Osteoblast (primary cell): ENCODE measurements at places on chromosomes 4 and X. TPM values are rescaled to one million over a fixed set of nuclear protein-coding genes. Genes with fewer than 3 reads are reported as not detected.

SLC25A14 gene
- total RNA-seq: 10.9 and 13.3 TPM in 2 replicates

- H3K27ac ChIP-seq: no peak overlapping the region
- no peak for DNase-seq
- no peaks in the 10 kb centered on the region for H3K4me1 ChIP-seq
- H3K36me3 ChIP-seq: no peaks in the 10 kb centered on the region
- H3K27me3 ChIP-seq: no peaks in the 10 kb centered on the region
Measured at GRCh38 chr4:9927341-9928007, 93.8 kb downstream of the SLC2A9 start.

ATRX gene
- 79.0 and 80.3 TPM in 2 replicates for total RNA-seq

SORBS2 gene
- 50.7 and 85.0 TPM in 2 replicates for total RNA-seq

DNA sequence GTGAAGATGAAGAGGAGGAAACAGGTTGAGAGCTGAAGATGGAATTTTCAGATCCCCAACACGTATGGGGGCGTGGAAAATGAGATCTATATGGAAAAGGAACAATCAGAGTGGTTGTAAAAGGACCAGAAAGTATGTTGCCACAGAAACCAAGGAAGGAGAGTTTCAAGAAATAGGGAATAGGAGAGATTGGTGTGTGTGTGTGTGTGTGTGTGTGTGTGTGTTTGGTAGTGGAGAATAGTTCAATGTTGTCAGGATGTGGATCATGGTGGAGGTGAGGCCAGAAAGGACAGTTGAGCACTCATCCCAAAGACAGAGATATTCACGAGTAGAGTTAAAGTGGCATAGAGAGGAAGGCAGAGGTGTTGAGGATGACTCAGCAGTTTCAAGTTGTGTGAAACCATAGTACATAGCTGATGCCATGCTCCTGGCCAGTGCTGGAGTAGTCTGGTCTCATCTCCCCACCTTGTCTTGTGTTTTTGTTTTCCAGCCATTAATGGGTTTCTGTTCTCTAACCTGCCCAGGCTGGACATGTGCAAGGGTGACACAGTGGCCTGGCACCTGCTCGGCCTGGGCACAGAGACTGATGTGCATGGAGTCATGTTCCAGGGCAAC is 36.1 kb downstream of the HEPH start:
- H3K4me1 ChIP-seq: no peaks in the 10 kb centered on the region
- DNase-seq: no peak
- H3K36me3 ChIP-seq: no peaks in the 10 kb centered on the region

UGT8 gene
- total RNA-seq: under 0.01 TPM in 1 of 2 replicates, not detected in the other
